ENCODE measurements at places on chromosomes 5 and 9.

DNA sequence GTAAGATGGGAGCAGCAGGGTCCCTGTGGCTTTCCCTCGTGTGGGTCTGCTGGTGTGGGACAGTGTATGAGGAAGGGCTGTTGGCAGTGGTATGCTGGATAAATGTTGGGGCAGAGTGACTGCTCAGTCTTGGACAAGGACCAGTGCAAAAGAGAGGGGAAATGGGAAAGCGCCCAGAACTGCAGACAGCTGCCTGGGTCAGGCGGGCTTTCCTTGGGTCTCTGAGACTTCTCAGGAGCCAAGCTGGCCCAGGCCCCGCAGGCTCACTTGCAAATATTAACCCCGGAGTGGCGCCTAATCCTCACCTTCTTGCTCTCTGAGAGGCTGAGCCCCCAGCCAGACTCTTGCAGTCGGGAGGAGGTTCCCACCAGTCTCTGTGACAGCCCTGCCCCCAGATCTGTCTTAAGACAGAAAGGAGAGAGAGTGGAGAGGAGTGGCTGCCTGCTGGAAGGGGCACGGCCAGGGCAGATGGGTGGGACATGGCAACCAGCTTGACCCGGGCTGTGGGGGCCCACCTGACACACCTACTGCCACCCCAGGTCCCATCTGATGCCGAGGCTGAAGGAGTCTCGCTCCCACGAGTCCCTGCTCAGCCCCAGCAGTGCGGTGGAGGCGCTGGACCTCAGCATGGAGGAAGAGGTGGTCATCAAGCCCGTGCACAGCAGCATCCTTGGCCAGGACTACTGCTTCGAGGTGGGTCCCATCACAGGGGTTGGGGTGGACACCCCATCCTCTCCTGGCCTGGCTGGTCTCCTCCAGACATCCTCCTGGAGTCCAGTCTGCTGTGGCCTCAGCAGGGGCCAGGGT lies 105.2 kb downstream of the DAB2IP start:
- DNase-seq, result no peak

DNA sequence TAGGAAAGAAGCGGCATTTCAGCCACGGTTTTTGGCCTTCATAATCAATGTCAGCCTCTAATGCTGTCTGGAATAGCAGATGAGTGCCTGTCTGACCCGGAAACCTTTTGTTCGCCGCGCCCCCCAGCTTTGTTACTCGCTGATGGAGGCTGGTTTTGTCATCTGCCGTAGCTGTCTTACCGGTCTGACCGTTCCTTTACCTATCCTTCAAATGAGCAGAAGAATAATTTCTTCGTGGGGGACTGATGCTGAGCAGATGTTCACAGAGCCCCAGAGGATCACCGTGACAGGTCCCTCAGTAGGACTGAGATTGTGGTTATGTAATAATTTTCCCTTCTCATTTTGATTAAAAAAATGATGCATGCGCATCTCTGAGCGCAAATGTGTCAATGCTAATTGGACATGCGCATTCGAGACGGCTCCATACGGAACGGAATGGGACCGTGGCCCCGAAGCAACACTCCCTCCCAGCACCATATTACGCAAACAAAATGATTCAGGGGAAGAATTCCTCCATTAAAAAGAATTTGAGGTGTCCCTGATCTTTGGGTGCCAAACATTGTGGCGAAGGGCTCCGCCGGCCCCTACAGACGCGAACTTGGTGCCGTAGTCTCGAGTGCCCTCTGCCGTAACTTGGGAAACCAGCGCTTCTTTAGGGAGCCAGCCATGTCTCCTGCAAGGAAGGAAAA lies 27.6 kb downstream of the TLX3 start:
- no peak for DNase-seq

GRCh38 chr9:135375001-135375400 lies 104.6 kb upstream of the PPP1R26 start:
- no peak for DNase-seq

GRCh38 chr9:73596321-73596720 lies 444.7 kb downstream of the ANXA1 start:
- no peak for DNase-seq

GRCh38 chr9:5884191-5884590 lies 6.5 kb upstream of the MLANA start:
- no peak for DNase-seq

DNA sequence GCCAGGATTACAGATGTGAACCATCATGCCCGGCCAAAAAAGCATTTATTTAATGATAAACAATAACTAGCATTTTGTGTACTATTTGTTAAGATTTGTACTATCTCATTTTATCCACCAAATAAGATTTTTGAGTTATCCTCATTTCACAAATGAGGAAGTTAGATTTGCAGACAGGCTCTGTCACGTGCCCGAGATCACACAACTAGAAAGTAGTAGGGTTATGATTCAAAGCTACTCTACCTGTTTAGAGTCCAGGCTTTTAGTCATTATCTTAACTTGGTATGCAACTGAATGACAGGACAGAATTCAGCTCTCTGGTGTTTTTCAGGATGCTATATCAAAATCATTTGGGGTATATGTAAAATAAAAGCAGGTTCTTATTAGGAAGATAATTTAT lies 20.5 kb downstream of the RANBP17 start:
- no peak for DNase-seq

DNA sequence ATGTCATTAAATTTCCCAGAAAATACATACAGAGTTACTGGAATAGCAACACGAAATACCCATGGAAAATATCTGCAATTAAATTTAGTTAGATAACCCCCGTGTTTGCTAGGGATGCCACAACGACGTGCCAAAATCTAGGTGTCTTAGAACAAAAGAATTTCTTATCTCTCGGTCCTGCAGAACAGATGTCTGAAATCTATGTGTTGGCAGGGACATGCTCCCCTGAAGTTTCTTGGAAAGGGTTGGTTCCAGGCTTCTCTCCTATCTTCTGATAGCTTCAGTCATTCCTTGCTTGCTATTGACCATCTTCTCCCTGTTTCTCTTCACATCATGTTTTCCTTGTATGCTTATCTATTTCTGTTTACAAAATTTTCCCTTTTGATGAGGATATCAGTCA lies 1067.0 kb downstream of the CDH18 start:
- DNase-seq, result no peak

DNA sequence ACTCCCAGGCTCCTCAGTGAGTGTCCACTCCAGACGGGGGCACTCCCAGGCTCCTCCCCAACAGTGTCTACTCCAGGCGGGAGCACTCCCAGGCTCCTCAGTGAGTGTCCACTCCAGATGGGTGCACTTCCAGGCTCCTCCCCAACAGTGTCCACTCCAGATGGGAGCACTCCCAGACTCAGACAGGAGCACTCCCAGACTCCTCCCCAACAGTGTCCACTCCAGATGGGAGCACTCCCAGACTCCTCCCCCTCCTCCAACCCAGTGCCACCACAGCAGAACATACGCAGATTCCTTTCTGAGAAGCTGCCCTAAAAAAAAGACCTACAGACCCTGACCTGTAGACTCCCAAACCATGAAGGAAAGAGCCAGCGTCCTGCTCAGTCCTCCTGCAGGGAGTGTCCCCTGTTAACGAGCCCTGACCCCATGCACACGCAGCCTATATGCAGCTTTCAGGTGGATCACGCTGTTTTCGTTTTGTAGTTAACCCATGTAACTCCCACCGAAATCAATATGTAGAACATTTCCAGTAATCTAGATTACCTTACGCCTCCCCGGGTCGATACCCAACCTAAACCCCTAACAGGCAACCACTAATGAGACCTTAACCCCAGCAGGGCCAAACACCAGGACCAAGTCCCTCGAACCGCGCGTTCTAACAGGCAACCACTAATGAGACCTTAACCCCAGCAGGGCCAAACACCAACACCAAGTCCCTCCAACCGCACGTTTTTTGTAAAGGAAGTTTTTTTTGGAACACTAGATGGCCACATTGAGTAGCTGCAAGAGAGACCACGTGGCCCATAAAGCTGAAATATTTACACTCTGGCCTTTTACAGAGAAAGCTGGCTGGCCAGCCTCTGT lies 15.7 kb downstream of the PNPLA7 start:
- DNase-seq, result peak; percentile 69

Data from GM10248 (cell line).